Uterus (tissue), 4 donors: ENCODE measurements at places on chromosomes 4 and X.
A peak's percentile ranks its signal among the peaks of the same experiment; 100 is the strongest.

GRCh38 chr4:183348706-183349659, 26.8 kb upstream of the CLDN24 start:
- no peaks in the 10 kb centered on the region for H3K4me1 ChIP-seq
- no peak for DNase-seq
- no peaks in the 10 kb centered on the region for H3K36me3 ChIP-seq
- H3K27me3 ChIP-seq = no peaks in the 10 kb centered on the region
- no peak overlapping the region for H3K4me3 ChIP-seq

DNA sequence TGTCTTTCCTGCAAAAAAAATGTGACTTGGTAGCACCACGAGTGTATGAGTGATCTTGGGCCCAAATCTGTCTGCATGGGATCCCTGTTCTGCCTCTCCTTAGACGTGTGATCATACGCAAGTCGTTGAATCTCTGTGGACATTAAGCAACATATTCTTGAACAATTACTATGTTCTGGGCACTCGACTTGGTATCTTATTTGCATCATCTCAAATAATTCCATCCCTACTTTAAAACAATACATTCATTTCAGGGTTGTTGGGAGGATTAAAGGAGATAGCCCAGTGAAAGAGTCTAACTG, 145.4 kb upstream of the CPEB2 start:
- DNase-seq = no peak
- no peaks in the 10 kb centered on the region for H3K27me3 ChIP-seq
- H3K4me3 ChIP-seq = no peak overlapping the region
- peaks cover 4% of the 10 kb centered on the region for H3K4me1 ChIP-seq

DNA sequence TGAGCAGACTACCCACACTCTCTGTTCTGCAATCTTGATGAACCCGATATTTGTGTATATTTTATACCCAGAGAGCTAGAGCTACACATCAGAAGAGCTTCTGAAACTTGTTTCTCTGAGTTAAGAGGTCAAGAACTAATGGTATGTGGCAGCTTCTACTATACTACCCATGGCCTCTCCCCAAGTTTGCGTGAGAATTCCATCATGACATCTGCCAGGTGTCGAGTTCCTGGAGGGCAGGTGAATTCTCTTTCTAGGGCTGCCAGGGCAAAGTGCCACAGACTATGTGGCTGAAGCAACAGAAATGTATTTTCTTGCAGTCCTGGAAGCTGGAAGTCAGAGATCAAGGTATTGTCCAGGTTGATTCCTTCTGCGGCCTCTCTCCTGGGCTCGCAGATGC, 4.4 kb downstream of the SORCS2 start:
- H3K27me3 ChIP-seq = no peaks in the 10 kb centered on the region
- no peaks in the 10 kb centered on the region for H3K36me3 ChIP-seq
- H3K27ac ChIP-seq = no peak overlapping the region
- DNase-seq = peak; percentile 4
- no peak overlapping the region for H3K4me3 ChIP-seq

GRCh38 chrX:9352243-9352642, 112.6 kb upstream of the TBL1X start:
- H3K4me1 ChIP-seq = no peaks in the 10 kb centered on the region
- no peaks in the 10 kb centered on the region for H3K36me3 ChIP-seq
- H3K4me3 ChIP-seq = no peak overlapping the region
- no peaks in the 10 kb centered on the region for H3K27me3 ChIP-seq
- DNase-seq = no peak
- H3K27ac ChIP-seq = no peak overlapping the region

- no peaks in the 10 kb centered on the region for H3K27me3 ChIP-seq
- H3K27ac ChIP-seq = no peak overlapping the region
- no peak overlapping the region for H3K4me3 ChIP-seq
- DNase-seq = no peak
These were observed 17.5 kb upstream of the PABPC4L start for GRCh38 chr4:134219043-134219442.

DNA sequence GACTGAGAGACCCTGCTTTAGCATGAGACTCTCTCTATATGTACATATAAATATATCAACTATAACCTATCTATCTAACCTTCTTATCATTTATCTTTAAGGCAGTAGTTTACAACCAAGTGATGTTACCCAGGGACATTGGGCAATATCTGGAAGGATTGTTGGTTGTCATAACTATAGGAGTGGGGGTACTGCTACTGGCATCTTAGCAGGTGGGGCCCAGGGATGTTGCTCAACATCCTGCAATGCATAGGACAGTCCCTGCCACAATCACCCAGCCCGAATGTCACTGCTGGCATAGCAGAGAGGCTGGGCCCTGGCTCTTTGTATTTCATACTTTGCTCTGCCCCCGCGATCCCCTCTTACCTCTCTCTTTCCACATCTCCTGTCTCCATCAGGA, 397.7 kb downstream of the IL15 start:
- no peaks in the 10 kb centered on the region for H3K36me3 ChIP-seq
- H3K4me1 ChIP-seq = no peaks in the 10 kb centered on the region
- no peaks in the 10 kb centered on the region for H3K27me3 ChIP-seq
- no peak overlapping the region for H3K27ac ChIP-seq
- no peak overlapping the region for H3K4me3 ChIP-seq
- no peak for DNase-seq

DNA sequence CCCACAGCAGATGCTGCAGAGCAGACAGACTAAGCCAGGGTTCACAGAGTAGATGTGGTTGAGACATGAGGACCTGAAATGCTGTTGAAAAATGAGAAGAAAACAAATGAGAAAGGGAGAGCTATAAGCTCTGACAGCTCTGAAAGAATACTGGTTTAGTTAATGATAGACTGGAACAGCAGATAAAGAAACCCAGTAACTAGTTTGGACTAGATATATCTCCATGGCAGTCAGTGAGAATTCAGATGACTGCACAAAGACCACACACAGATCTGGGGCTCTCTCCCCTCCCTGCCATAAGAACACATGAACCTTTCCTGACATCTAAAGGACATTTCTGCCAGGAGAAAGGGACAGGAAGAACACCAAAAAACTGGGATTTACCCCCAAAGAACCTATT, 8.2 kb downstream of the NAA11 start:
- H3K27ac ChIP-seq = no peak overlapping the region
- H3K27me3 ChIP-seq = no peaks in the 10 kb centered on the region
- no peaks in the 10 kb centered on the region for H3K4me1 ChIP-seq
- DNase-seq = no peak
- H3K4me3 ChIP-seq = no peak overlapping the region

GRCh38 chr4:152351080-152351479, 184.8 kb downstream of the FBXW7 start:
- DNase-seq = no peak
- no peak overlapping the region for H3K4me3 ChIP-seq
- H3K36me3 ChIP-seq = no peaks in the 10 kb centered on the region
- H3K4me1 ChIP-seq = no peaks in the 10 kb centered on the region

DNA sequence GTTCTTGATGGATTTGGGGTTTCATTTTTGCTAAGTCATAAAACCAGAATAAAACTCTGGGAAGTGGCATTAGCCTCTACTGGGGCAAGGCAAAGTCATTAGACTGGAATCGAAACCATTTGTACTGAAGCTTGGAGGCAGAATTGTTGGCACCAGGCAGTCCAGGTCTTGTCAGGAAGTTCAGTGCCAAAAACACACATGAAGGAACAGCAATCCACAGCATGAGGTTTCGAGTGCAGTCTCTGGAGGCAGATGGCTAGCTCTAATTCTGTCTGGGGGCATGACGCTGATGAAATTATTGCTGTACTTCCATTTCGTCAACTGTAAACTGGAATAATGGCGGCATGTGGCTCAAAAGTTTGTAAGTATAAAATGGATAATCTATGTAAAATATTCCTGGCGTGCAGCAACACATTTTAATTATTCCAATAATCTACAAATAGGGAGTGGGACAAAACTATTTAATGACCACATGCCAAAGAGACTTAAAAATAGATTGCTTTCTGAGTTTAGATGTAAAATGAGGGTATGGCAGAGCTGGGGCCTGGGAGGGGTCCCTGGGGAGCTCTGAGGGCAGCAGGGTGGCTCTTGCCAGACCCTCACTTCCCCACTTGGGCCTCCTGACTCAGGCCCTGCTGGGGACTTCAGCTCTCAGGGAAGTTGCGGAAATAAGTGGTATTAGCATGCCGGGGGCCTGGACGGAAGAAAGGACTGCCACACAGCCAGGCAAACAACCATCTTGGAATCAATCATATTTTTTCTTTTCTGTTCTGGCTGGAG, 18.8 kb upstream of the CENPU start:
- no peaks in the 10 kb centered on the region for H3K36me3 ChIP-seq
- H3K27me3 ChIP-seq = no peaks in the 10 kb centered on the region
- H3K4me3 ChIP-seq = no peak overlapping the region
- no peak overlapping the region for H3K27ac ChIP-seq
- no peaks in the 10 kb centered on the region for H3K4me1 ChIP-seq

DNA sequence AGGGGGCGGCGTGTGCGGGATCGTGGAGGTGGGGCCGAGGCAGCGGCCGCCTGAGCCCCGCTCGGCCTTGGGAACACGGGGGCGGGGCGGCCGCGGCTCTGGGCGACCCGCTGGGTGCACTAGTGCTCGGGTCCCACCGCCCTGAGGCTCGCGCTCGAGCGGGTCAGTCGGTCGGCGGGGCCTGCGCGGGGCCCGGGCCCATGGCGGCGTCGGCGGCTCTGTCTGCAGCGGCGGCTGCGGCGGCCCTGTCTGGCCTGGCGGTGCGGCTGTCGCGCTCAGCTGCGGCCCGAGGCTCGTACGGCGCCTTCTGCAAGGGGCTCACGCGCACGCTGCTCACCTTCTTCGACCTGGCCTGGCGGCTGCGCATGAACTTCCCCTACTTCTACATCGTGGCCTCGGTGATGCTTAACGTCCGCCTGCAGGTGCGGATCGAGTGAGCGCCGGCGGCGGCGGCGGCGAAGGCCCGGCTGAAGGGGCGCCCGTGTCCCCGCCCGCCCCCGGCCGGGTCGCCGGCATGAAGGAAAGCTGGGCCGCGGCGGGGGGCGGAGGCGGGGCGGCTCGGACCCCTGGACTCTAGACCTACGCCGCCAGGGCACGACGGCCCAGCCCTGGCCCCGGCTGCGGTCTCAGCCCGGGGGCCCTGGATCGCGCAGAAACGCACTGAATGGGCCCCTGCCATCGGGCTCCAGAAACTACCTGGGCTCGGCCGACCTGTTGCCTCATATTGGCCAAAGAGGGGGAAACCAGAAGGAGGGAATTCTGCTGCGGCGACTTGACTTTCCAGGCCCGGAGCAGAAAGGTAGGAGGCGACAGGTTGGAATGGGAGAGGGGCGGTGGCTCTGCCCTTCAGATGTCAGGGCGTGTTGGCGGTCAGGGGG, at the start of gene SMIM10L2A:
Gene SMIM10L2A, plus strand, starts transcription at position 13 of the 878 bp plus-strand sequence. Its CDS starts 188 bp downstream, at position 201.
- no peaks in the 10 kb centered on the region for H3K4me1 ChIP-seq
- no peaks in the 10 kb centered on the region for H3K27me3 ChIP-seq
- peak within 1 kb of the TSS; percentile 45 for H3K4me3 ChIP-seq
- H3K27ac ChIP-seq = no peak within 1 kb of the TSS

GRCh38 chr4:130053723-130054122, 957.8 kb downstream of the C4orf33 start:
- no peaks in the 10 kb centered on the region for H3K36me3 ChIP-seq
- no peak for DNase-seq
- no peaks in the 10 kb centered on the region for H3K4me1 ChIP-seq
- no peak overlapping the region for H3K27ac ChIP-seq
- H3K4me3 ChIP-seq = no peak overlapping the region

DNA sequence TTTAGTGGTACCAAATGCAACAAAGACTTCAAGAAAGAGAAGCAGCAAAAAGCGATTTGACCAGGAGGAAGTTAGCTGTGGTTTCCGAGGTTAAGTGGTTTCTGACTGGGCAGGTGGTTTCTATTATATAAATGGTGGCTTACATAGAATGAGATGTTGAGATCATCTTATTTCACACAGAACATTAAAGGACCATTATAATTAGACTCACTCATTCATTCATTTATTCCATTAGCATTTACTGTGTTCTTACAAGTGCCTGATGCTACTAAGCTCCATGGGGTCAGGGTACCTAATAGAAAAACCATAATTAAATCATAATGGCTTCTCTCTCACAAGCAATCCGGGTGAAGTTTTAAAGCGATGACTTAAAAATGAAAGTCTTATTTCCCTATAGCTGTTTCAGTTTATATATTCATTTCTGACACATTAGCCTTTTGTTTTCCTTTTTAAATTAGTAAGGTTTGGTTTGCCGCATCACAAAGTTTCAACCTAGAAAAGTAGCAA, 10.6 kb downstream of the TSPAN6 start:
- H3K36me3 ChIP-seq = no peaks in the 10 kb centered on the region
- no peaks in the 10 kb centered on the region for H3K4me1 ChIP-seq
- no peak overlapping the region for H3K4me3 ChIP-seq
- no peak for DNase-seq
- no peaks in the 10 kb centered on the region for H3K27me3 ChIP-seq

GRCh38 chr4:148030193-148030873, 298.4 kb downstream of the ARHGAP10 start:
- H3K27me3 ChIP-seq = no peaks in the 10 kb centered on the region
- no peak overlapping the region for H3K27ac ChIP-seq
- no peak for DNase-seq
- H3K4me3 ChIP-seq = no peak overlapping the region

GRCh38 chr4:108933046-108933445, 170.2 kb upstream of the ETNPPL start:
- DNase-seq = no peak
- H3K4me1 ChIP-seq = no peaks in the 10 kb centered on the region
- no peaks in the 10 kb centered on the region for H3K27me3 ChIP-seq
- H3K4me3 ChIP-seq = no peak overlapping the region

GRCh38 chr4:106444557-106444956, 76.0 kb upstream of the GIMD1 start:
- H3K27ac ChIP-seq = no peak overlapping the region
- no peak overlapping the region for H3K4me3 ChIP-seq
- H3K27me3 ChIP-seq = no peaks in the 10 kb centered on the region
- DNase-seq = no peak
- H3K4me1 ChIP-seq = no peaks in the 10 kb centered on the region

GRCh38 chr4:3485011-3485791, 22.1 kb downstream of the DOK7 start:
- no peak overlapping the region for H3K27ac ChIP-seq
- no peaks in the 10 kb centered on the region for H3K27me3 ChIP-seq
- H3K4me3 ChIP-seq = no peak overlapping the region
- DNase-seq = no peak
- H3K4me1 ChIP-seq = no peaks in the 10 kb centered on the region

- no peaks in the 10 kb centered on the region for H3K27me3 ChIP-seq
- H3K4me1 ChIP-seq = no peaks in the 10 kb centered on the region
- H3K4me3 ChIP-seq = no peak overlapping the region
- H3K27ac ChIP-seq = no peak overlapping the region
- no peak for DNase-seq
These were observed 44.5 kb upstream of the ATXN3L start for GRCh38 chrX:13364230-13364857.

DNA sequence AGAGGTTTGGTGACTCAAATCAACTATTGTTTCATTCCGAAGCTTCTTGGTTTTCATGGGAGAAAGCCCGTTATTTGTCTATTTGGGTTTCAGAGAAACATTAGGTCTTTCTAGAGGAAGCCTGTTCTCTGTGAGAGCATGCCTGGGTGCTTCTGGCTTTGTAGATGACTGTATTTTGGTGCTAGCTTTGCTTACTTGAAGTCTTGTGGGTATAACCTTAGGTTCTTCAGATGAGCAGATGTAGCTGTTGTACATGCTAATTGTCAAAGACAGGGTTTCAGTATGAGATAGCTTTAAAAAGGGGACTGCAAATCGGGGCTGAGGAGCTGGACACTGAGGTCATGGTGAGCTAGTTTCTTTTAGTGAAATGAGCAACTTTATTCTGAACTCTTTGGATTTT, 7.9 kb upstream of the STOX2 start:
- no peaks in the 10 kb centered on the region for H3K27me3 ChIP-seq
- no peak overlapping the region for H3K27ac ChIP-seq
- H3K36me3 ChIP-seq = no peaks in the 10 kb centered on the region
- H3K4me1 ChIP-seq = no peaks in the 10 kb centered on the region
- no peak for DNase-seq
